NCI-H1436 (cell line): ENCODE measurements at places on chromosomes 6 and 20.

DNA sequence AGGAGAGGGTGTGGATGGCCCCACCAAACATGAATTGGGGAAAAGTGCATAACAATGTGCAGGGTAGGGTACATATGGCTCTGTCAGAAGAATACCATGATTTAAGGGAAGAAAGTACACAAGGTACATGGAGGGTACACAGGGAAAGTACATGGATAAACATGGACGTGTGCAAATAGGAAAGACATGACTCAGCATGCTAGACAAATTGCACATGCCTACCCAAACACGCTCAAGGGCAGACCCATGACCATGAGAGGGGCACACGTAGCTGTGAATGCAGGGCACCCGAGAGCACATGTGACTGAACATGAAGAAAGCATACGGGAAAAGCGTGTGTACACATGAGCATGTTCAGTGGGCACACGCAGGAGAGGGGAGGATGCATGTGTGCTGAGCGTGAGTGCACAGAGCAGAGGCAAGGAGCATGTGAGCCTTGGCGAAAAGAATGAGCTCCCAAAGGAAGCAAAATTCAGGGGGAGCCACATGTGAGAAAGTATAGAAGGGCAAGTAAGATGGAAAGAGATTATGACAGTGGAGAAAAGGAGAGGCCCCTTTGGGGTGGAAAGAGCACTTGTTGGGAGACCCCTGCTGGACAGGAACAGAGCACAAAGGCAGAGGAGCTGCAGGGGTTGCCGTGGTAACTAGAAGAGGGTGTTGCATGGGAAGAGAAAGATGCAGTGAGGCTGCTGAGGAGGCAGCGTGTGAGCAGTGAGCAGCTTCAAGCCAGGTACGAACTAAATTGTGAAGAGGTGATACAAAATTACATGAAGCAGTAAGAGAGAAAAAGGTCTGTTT, 17.8 kb downstream of the OR2H2 start:
- peak; percentile 9 for DNase-seq

DNA sequence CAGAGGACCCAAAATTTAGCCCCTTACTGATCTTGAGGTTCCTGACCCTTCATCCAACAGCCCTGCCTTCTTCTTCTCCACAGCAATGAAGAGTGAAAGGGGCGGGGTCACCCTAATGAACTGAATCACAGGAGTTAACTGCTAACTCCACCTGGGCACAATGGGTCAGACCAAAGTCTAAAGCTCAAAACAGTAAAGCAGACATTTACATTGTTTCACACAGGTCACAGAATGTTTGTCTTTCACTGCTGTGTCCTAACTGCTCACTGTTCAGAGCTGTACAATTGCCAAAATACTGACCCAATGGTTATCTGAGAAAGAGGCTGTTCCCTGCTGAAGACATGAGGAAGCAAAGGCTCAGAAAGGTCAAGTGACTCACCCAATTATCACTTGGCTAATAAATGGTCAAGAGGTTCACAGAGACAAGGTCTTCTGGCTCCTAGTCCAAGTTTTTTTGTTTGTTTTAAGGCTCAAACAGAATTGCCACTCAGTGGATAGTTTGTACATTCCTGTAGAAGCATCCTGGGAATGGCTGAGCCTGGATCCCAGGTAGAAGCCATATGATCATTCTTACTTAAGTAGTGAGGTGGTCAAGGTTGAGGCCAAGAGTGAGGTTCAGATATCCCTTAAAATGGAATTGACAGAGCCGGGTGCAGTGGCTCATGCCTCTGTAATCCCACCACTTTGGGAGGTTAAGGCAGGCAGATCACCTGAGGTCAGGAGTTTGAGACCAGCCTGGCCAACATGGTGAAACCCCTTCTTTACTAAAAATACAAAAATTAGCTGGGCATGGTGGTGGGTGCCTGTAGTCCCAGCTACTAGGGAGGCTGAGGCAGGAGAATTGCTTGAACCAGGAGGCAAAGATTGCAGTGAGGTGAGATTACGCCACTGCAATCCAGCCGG, 35.1 kb upstream of the FAM83C start:
- no peak for DNase-seq

DNA sequence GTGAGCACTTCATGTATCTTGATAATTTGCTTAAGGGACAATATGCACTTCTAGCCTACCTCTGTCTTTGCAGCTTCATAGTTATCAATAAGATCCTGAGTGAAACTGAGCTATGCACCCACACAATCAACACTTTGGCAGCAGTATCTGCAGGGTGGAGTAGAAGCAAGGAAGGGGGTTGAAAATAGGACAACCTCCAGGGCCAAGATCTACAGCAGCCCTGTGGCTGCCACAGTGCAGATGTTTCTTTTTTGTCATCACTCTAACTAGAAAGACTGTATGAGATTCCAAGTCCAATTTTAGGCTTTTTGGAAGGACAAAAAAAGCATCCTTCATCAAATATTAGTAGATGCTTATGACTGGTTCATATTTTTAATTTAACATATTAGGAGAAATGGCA, 336.1 kb upstream of the CITED2 start:
- no peak for DNase-seq

DNA sequence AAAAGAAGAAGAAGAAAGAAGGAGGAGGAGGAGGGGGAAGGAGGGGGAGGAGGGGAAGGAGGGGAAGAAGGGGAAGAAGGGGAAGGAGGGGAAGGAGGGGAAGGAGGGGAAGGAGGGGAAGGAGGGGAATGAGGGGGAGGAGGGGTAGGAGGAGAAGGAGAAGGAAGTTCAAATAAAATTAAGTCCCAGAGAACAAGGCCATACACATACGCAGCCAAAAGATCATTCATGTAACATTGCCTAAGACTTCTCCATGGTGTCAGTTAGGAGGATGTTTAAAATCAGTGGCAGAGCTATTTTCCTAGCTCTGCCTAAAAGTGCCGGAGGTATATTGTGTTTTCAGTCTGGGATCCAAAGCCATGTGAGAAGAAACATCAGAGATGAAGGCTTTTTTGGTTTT, 75.8 kb downstream of the PLCB4 start:
- no peak for DNase-seq

- no peak for DNase-seq
Measured at GRCh38 chr6:39173270-39173669, 56.0 kb downstream of the KCNK5 start.

DNA sequence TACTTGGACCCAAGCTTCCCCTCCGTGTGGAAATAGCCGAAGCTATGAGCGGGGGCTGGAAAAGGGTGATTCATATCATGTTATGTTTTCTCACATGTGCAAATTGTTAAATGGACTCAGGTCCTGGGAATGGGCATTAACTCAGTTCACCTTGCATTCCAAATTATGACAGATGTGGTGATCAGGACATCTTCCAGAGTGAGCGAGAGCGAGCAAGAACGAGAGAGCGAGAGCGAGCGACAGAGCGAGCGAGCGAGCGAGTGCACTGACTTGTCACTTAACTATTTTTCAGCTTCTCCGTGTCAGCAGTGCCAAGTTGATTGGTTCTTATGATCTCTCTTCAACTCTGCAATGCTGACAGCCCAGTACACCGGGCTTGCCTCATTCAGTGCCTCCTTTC, 437.4 kb upstream of the NRSN1 start:
- DNase-seq: no peak

DNA sequence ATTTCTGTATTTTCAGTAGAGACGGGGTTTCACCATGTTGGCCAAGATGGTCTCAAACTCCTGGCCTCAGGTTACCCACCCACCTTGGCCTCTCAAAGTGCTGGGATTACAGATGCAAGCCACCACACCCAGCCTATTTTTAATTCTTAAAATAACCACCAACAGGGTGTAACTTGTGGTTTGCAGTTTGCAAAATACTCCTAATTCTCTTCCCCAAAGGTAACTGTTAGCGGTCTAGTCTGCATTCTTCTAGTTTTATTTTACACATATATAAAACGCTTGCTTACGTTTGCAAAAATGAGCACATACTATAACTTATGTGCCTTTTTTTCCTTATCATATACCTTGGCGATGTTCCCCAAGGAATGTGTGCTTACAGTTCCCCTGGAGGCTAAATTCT, 25.6 kb upstream of the CHMP4B start:
- no peak for DNase-seq

DNA sequence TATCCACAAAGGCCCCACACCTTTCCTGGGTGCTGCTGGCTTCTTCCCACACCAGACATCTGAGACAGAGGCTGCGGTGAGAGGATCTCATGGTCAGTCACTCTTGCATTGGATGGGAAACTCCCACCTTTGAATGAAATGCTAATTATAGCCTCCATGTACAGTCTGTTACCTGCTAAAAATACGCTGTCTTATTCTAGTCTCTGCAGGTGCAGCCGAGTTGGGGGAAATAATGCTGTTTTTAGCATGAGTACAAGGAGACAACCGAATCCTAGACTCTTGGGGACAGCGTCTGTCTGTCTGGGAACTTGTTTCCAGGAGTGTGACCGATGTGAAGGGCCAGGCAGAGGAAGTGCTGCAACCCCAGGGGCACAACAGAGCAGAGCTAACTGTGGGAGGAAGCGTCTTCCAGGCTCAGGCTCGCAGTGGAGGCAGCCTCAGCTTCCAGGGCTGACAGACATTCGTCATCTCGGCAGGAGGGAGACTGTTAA, 286.2 kb downstream of the PREX1 start:
- no peak for DNase-seq

- DNase-seq: no peak
Measured at GRCh38 chr6:39755231-39755630, 30.0 kb upstream of the KIF6 start.

- DNase-seq: no peak
Measured at GRCh38 chr20:61252601-61253263, 671 bp downstream of the CDH4 start.

GRCh38 chr6:37050045-37050853, 44.8 kb downstream of the FGD2 start:
- no peak for DNase-seq

DNA sequence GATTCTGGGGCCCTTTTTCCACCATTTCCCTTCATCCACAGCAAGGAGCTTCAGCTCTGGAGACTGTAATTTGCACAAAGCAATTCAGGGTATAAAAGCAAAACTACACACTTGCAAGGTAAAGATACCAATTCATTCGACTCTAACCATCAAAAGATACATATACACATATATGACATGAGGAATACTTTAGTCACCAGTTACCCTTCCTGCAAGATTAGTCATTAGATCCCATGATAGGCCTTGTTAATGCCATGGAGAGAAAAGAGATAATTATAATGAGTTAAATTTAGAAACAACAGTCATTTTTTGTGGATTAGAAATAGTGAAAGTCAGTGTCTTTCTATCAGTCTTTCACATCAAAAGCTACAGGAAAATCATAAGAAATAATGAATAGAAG, 204.2 kb downstream of the KCNQ5 start:
- no peak for DNase-seq

GRCh38 chr6:3088446-3088845, 20.2 kb downstream of the RIPK1 start:
- DNase-seq: no peak

- no peak for DNase-seq
Measured at GRCh38 chr6:123598011-123598410, 38.7 kb downstream of the TRDN start.
